ENCODE measurements at places on chromosomes 11 and 22. TPM values are rescaled to one million over a fixed set of nuclear protein-coding genes. Genes with fewer than 3 reads are reported as not detected.

The CCDC188 gene
- 1.6 TPM for polyA plus RNA-seq

GRCh38 chr22:20324139-20324516 is 4.3 kb upstream of the DGCR6L start:
- DNase-seq = no peak

The OR10G4 gene
- not detected for polyA plus RNA-seq

DNA sequence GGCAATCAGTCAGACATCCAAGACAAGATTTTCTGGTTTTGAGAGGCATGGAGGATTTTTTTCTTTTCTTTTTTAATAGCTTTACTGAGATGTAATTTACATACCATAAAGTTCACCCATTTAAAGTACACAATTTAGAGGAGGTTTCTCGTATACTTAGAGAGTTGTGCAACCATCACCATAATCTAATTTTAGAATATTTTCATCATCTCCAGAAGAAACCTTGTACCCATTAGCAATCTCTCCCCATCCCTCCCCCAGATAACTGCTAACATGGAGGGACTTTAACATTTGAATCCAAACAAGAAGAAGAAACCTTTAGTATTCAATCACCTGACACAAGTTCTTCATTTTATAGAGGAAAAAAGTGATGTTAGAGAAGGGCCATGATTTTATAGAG is 83.6 kb downstream of the CLPB start:
- no peak for DNase-seq

GRCh38 chr22:28375761-28376534 is 303.7 kb downstream of the TTC28 start:
- DNase-seq = no peak

GRCh38 chr11:94545264-94546161 is 1.8 kb downstream of the FUT4 start:
- no peak for DNase-seq

The TMEM218 gene
- 24.8 TPM for polyA plus RNA-seq

DNA sequence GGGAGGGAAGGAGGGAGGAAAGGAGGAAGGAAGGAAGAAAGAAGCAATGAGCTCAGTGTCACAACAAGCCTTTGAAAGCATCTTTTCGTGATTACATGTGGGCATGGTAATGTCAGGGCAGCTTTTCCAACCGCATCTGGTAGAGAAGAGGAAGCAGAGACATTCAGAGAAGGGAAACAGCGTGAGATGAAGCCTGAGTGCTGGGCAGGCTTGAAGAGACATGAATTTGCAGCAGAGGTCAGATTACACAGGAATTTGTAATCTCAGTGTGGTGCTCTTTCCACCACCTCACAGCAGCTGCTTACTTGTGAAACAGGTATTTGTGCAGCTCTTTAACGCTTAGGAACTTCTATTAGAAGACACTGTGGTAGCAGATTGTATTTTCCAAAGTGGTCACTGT is 289.5 kb upstream of the C11orf87 start:
- DNase-seq = no peak

The RTL10 gene
- polyA plus RNA-seq = 16.2 TPM

GRCh38 chr11:2211113-2211971 is 39.7 kb upstream of the TH start:
- peak; percentile 44 for DNase-seq

DNA sequence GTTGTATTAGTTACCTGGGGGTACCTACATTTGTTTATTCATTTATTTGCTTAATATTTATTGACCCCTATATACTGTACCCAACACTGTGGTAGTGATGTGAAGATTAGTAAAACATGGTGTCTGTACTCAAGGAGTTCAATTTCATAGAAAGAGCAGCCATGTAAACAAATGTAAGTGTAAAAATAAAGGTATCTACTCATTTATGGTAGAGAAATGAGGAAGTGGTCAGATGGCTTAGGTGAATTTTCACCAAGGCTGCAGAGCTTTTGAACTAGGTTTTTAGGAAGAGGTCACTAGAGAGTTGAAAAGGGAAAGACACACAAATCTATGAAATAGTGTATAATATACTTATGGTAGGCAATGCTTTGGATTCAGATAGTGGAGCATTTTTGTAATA is 11.1 kb downstream of the CTR9 start:
- no peak for DNase-seq

- DNase-seq = no peak
Measured at GRCh38 chr22:33492210-33492651, 428.0 kb downstream of the LARGE1 start.

The CCND1 gene
- 8.4 TPM for polyA plus RNA-seq

The YPEL4 gene
- polyA plus RNA-seq = 25.0 TPM

Measured in brain (organoid and tissue), 16 donors.